Activated CD8-positive, alpha-beta memory T cell treated with anti-CD3 and anti-CD28 coated beads for 1 hour (primary cell): ENCODE measurements at places on chromosomes 7 and 10.

GRCh38 chr7:10672186-10672585 lies 301.5 kb upstream of the PHF14 start:
- no peak for DNase-seq

DNA sequence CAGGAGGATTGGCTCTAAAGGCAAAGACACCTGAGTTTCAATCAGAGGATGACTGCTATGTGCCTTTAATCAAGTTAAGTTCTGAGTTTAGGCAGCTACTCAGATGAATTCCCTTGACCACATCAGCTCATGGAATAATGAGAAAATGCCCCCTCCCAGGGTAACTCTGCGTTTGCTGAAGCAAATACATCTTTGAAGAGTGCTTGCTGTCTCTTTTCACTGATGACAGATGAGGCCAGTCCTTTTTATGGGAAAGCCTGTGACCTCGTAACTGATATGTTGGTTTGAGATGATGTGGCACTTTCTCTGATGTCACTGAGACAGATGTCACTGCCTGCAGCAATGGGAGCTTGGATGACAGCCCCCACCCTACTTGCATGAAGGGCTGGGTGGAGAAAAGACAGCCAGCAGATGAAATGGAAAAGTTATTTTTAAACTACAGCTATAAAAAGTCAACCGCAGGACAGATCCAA lies 43.7 kb upstream of the DGKI start:
- no peak for DNase-seq

- DNase-seq: no peak
Observed at GRCh38 chr10:32328499-32328898, 18.5 kb downstream of the EPC1 start.

DNA sequence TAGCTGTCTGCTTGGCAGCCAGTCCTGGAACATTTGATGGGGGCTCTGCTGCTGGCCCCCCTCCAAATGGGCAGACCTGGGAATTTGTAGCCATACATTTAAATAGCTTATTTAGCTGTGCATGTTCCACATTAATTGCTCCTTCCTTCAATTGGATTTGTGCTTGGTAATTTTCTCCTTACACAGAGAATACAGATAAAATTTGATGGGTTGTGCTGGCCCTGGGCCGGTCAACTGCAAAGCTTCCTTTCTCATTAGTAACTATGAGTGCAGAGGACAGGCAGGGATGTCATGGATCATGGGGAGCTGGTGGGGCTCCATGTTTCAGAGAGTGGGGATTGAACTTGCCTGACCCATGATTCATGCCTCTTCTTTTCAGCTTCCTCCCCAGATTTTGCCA lies 201.5 kb upstream of the GHITM start:
- no peak for DNase-seq

- no peak for DNase-seq
Observed at GRCh38 chr10:122208571-122209430, 62.3 kb upstream of the BTBD16 start.

- no peak for DNase-seq
Observed at GRCh38 chr7:4083513-4083912, 598.6 kb upstream of the FOXK1 start.

- no peak for DNase-seq
Observed at GRCh38 chr10:99748823-99749451, 16.9 kb downstream of the CUTC start.

DNA sequence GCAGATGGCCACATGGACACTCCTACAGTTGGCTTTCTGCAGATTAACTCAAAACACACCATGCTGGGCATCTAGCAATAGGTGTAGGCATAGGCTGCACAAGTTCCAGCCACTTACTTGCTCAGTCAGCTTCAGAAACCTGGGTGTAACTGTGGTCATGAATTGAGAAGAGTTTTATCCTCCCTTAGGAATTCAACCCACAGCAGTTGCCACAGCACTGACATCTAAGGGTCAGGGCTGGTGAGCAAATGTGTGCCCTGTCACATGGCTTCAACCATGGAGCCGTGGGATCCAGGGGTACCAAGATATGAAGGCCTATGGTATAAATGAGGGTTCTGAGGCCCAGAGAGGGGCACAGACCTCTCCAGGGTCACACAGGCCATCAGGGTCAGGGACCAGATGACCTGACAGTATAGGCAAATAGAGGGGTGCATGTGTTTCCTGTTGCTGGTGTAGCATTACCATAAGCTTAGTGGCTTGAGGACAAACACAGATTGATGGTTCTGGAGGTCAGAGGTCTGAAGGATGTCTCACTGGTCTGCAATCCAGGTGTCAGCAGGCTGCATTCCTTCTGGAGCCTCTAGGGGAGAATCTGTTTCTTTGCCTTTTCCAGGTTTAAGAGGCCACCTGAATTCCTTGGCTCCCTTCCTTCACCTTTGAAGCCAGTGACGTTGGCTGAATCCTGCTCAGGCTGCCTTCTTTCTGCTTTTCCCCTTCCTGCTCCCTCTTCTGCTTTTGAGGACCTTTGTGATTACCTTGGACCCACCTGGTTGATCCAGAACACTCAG lies 24.1 kb downstream of the MINDY4 start:
- no peak for DNase-seq

- DNase-seq: no peak
Observed at GRCh38 chr10:107579970-107580369, 415.5 kb upstream of the SORCS1 start.

DNA sequence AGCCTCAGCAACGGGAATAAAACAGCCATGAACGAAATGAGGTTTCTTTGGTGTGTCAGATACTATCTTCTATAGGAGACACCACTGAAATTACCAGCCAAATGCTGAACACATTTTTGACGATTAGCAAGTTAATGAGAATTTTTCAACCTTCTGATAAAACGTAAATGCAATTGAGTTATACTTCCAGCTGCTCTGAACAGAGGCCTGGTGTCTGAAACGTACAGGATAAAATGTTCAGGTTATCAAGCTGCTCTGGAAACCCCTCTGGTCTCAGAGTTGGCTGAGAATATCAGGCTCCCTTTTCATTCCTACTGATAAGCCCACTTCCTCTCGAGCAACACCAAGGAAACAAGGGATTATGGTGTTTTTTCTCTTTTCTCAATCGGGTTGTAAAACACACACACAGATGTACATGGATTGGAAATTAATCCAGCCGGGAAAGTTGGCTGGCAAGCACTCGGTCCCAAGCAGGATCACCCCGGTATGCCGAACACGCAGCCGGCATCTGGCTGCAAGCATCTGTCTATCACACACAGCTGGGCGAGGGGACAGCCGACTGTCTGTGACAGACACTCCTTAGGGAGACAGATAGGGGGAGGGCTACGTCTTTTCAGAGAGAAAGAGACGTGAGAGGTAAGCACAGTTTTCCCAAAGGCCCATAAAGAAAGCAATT lies 171.8 kb downstream of the PRKAG2 start:
- no peak for DNase-seq

DNA sequence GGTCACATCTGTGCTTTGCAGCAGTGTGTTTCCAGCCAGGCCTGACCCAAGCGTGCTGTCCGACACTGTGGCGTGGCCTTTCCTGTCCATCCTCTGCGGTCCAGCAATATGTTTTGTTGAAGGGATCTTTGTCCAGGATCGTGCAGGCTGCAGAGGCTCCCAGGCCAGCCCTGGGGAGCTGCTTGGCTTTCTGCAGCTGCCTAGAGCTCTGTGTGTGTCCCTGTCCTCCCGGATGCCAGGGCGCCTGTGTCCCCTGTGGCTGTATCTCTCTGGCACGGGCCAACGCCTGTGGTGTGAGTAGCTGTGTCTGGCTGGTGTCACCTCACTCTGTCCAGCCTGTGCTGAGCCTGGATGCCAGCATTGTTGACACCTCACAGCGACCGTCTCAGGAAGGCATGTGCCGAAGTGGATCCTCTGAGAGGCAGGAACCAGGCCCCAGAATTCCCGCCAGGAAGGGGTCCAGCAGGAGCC lies 94.5 kb downstream of the INPP5A start:
- no peak for DNase-seq

DNA sequence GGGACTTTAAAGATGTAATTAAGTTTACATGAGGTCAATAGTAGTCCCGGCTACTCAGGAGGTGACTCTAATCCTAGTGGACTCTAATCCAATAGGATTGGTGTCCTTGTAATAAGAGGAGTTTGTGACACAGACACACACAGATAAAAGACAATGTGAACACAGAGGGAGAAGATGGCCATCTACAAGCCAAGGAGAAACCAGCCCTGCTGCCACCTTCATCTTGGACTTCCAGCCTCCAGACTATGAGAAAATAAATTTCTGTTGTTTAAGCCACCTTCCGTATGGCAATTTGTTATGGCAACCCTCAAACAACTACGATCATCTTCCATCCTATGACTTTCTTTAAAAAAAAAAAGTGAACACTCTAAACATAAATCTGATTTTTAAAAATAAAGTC lies 116.3 kb downstream of the ALOX5 start:
- DNase-seq: no peak

GRCh38 chr10:21593986-21594385 lies 60.0 kb downstream of the MLLT10 start:
- DNase-seq: no peak

DNA sequence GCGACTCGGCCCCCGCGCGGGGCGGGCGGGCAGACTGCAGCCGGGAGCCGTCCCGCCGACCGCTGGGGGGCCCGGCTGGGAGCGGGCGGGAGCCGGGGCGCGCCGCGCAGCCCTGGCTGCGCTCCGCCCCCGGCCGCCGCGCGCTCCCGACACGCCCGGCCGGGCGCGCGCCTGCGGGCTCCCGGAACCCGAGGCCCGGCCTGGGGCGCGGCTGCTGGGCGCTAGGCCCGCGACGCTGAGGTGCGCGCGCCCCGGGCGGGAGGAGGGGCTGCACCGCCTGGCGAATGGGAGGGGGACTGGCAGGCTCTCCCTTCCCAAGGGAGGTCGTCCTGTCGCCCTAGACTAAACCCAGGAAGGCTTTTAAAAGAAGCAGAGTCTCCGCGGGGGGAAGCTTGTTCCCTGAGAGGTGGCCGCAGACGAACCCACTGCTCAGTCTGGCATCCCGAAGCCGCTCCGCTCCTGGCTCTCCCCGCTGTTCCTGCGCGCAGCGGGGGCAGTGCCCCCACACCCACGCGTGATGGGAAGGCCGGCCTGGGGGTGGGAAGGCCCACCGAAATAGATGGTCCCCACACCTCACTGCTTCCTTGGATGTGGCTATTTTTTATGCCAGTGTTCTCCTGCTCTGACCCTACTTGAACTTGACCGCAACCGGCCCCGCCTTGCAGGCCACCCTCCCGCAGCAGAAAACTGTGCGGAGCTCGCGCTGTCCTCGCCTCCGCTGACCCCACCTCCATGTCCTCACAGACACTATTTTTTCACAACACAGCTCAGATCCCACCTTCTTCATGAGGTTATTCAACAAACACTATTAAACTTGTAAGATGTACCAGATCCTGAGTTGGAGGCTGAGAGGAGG lies at the start of gene VOPP1:
TSS of gene VOPP1 (minus strand) at position 125 of the 856 bp plus-strand sequence. CDS start 178 bp downstream, outside the sequence.
- DNase-seq: no peak

GRCh38 chr7:19989906-19990305 lies 216.5 kb upstream of the TMEM196 start:
- no peak for DNase-seq

- no peak for DNase-seq
Observed at GRCh38 chr10:102230264-102230860, 4.3 kb downstream of the ELOVL3 start.
